ENCODE measurements at places on chromosomes 4 and X.

DNA sequence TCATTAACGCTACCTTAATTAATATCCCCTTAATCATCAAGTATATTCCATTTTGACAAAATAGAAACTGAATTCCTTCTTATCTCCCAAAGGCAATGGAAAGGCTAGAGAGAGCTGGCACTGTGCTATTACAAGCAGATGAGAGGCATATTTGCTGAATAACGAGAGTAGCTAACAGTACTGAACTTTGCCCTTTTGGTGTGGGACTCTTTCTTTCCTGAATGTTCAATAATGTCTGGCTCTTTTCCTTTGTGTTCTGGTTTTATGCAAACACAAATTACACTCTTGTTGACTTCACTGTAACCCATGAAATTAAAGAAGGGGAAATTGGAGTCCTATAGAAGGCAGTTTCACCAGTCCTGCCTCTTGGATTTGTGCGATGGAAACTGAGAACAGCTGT, 63.5 kb downstream of the SHROOM3 start:
- no peak for DNase-seq

- peak; percentile 49 for DNase-seq
Observed at GRCh38 chr4:167021545-167022155, 212.6 kb downstream of the SPOCK3 start.

DNA sequence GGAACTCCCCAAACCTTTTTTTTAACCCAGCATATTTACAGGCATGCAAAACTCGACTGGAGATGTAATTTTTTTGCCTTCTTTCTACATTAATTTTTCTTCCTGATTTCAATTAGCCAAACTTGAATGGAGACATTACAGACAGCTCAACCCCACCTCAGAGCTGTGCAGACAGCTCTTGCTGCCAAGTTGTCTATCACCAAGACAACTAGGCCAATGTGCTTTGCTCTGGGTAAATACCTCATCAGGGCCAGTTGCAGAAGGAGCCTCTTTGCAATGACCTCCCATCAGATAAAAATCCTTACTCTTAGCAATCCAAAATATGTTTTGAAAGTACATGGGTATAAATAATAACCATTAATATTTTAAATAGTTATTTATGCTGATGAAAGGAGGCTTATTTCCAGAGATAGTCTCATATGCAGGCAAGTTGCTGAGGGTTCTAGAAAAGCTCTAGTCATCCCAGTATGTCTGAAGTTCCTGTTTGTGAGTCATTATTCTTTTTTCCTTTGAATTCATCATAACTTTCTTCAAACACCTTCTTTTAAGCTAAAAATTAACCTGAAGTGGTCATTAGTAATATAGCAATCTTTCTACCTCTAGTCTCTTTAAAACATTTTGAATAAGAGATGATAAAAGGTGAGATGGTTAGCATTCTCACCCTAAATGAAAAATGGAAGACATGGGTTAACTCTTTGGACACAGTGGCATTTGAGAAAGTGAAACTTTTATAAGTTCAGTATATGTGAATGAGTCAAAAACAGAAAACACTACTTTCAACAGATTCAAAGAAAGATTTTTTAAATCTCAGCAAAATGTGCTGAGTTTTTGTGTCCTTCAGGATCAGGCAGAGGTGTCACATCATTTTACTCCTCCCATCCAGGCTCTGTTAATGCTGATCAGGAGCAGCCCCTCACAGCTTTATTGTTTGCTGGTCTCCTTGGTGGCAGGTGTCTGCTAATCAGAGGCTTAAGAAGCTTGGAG, 475.5 kb upstream of the FGF16 start:
- DNase-seq: no peak

DNA sequence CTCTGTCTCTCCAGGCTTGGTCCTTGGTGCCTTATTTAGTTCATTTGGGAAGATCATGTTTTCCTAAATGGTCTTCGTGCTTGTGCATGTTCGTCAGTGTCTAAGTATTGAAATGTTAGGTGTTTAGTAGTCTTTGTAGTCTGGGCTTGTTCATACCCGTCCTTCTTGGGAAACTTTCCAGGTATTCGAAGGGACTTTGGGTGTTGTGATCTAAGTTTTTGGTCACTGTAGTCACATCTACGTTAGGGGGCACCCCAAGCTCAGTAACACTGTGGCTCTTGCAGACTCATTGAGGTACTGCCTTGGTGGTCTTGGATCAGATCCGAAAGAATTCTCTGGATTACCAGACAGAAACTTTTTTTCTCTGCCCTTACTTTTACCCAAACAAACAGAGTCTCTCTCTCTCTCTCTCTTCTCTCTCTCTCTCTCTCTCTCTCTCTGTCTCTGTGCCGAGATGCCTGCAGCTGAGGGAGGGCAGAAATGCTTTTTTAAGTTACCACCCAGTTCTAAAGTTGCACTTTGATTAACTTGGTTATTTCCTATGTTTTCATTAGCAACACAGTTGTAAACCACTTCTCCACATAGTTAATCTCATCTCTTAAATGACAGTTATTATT, 67.6 kb upstream of the SLC7A3 start:
- DNase-seq: no peak

- no peak for DNase-seq
Observed at GRCh38 chr4:27692158-27692557, 831.5 kb downstream of the STIM2 start.

DNA sequence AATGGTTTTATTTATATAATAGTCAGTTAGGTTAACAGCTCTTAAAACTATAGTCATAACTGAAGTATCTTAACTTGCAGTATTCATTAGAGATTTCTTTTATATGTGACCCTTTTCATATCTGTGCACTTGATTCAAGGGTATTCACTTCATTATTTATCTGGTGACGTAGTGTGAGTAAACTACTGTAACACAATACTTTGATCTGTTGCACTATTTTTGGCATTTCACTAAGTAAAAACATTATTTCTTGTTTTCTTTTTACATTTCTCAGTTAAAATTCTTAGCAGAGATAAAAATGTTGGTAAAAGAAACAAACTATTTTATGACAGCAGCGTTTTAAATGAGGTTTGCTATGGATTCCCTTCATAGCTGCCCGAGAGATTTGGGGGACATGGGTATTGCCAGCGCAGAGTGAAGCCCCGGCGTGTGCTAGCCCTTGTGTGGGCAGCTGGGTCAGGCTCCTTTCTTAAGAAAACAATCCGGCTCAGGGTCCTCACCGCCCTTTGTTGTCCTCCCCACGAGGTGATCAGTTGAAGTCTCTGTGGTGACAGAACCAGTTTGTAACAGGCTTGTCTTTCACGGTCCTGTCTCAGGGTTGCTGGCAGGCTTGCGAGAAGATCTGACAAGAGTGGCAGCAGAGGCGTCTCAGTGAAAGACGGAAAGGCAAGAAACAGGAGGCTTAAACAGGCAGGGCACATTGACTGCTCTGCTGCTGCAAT, 293.4 kb downstream of the BMPR1B start:
- DNase-seq: no peak

DNA sequence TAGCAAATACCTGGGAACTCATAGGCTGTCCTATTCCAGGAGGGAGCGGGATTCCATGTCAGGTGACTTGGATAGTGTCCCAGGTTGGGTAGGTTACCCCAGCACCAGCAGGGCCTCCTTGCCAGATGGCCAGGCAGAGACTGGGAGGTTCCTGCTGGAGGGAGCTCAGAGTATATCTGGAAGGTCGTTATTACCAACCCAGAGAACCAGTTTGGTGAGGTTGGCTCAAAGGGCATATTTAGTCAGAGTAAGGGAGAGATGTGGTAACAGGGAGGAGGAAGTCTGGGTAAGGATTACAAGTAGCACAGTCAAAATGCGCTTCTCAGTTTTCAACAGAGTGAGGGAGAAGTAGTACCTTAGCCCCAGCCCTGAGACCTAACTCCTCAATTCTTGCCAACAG, 53.3 kb upstream of the LNX1 start:
- DNase-seq: no peak

- no peak for DNase-seq
Observed at GRCh38 chr4:183876268-183876934, 28.7 kb upstream of the STOX2 start.

- no peak for DNase-seq
Observed at GRCh38 chr4:20474119-20474518, 222.4 kb downstream of the SLIT2 start.

GRCh38 chr4:2911868-2912267, 51.3 kb downstream of the NOP14 start:
- DNase-seq: no peak

DNA sequence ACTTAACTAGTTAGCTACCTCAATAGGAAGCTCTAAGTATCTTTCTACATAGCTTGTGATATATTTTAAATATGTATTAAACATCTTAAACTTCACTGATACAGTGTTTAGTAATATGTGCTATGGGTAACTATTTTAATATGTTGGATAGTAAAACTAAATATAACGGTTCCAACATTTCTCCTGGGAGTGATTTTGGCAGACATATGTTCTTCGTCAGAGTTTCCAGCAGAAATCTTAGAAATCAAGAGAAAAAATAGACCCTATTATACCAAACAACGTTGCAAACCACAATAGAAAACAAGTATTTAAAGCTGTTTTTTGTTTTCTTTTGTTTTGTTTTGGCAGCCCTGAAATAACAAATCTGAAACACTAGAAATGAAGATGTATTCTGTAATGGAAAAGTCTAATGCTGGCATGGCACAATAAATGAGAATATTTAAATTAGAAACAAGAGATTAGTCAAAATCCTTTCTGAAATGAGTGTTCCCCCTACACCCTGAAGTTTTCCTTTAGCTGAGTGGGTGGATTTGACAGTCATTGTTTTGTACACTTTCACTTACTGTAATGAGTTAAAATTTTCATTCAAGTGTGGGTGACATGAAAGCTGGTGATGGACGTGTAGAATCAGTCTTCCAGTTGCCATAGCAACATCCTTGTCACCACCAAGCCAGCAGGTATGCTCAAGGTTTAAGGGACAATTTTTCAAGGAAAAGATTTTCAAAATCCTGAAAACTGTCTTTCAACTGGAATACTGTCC, 233.5 kb downstream of the SCFD2 start:
- DNase-seq: no peak

GRCh38 chr4:79673898-79674297, 265.9 kb upstream of the GK2 start:
- no peak for DNase-seq
